Left lung (tissue), 14 donors: ENCODE measurements at places on chromosomes 6 and 20. TPM values are rescaled to one million over a fixed set of nuclear protein-coding genes. Genes with fewer than 3 reads are reported as not detected.
A peak's percentile ranks its signal among the peaks of the same experiment; 100 is the strongest.

The E2F1 gene
- 12.2 TPM for polyA plus RNA-seq

The KIAA1755 gene
- polyA plus RNA-seq = 3.0 TPM

GRCh38 chr6:144283646-144284477 is 1.3 kb upstream of the UTRN start:
- DNase-seq = peak; percentile 46

The IP6K3 gene
- 3.3 TPM for polyA plus RNA-seq

- DNase-seq = no peak
Observed at GRCh38 chr20:9736373-9736772, 102.5 kb downstream of the PAK5 start.

- DNase-seq = no peak
Observed at GRCh38 chr6:37830225-37830624, 10.7 kb downstream of the ZFAND3 start.

DNA sequence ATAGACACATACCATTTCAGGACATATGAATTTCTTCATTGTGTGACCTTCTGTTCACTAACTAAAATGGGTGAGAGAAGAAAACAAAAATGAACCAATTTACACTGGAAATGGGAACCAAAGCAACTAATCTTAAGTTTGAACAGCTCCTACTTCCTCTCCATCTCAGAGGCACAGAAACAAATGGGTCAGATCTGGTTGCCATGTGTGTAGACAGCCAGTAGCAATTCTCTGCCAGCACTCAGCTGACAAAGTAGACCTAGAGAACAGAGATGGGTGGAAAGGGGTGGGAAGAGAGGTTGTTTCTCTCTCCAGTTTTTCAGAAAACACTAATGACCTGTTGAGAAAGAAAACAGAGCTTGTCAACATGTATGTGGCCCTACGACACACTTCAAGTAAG is 14.3 kb upstream of the POPDC3 start:
- no peak for DNase-seq

DNA sequence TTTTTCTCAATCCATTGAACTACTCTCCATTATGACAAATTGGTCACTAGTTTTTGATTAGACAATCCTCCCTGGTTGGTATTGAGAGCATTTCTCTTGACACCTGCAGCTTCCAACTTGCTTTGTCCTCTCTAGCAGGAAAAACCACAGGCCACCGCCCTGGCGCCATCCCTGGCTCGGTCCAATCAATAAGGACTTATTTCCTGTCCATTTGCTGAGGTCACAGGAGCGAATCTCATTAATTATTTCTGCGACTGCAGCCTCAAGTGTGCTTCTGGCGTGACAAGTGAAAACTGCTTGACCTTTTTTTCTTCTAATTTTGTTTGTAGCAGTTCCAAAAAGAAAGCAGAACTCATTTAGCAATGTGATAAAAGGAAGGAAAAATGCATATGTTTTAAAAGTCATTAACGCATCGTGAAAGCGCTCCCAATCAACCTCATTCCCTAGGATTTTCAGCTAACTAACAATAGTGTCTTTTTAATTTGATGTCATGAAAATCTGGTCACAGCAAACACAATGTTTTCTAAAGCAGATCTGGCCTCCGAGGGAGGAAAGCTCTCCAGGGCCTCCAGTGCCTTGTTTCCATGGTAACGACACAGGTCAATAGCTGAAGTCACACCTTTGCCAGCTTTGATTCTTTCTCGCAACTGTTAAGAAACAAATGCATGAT is 39.0 kb upstream of the BEND3 start:
- peak; percentile 64 for DNase-seq

The RAD21L1 gene
- polyA plus RNA-seq = not detected
